NCI-H1092 (cell line): ENCODE measurements at places on chromosomes 4 and X.
A peak's percentile ranks its signal among the peaks of the same experiment; 100 is the strongest.

- peak; percentile 87 for DNase-seq
Observed at GRCh38 chr4:180664766-180665368, 1578.3 kb upstream of the TENM3 start.

GRCh38 chr4:80156410-80156809 lies 40.9 kb upstream of the PRDM8 start:
- no peak for DNase-seq

DNA sequence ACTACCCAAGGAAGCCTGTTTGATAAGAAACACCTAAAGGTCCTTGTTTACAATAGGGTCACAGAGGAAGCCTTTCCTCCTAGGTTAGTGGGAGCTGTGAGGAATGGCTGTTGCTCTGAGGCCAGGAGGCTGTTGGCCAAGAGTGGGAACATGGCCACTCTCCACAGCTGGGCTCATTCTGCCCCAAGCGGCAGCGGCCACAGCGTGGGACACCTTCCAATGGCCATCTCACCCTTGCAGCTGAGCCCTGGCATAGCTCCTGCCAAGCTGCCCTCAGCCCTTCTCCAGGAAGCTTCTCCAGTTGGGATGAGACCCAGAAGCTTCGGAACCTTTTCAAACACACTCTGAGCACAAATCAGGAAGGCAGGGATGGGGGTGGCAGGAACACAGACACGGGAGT lies 111.8 kb upstream of the MAP3K15 start:
- DNase-seq: no peak

- DNase-seq: no peak
Observed at GRCh38 chr4:89420507-89420906, 112.9 kb upstream of the GPRIN3 start.

DNA sequence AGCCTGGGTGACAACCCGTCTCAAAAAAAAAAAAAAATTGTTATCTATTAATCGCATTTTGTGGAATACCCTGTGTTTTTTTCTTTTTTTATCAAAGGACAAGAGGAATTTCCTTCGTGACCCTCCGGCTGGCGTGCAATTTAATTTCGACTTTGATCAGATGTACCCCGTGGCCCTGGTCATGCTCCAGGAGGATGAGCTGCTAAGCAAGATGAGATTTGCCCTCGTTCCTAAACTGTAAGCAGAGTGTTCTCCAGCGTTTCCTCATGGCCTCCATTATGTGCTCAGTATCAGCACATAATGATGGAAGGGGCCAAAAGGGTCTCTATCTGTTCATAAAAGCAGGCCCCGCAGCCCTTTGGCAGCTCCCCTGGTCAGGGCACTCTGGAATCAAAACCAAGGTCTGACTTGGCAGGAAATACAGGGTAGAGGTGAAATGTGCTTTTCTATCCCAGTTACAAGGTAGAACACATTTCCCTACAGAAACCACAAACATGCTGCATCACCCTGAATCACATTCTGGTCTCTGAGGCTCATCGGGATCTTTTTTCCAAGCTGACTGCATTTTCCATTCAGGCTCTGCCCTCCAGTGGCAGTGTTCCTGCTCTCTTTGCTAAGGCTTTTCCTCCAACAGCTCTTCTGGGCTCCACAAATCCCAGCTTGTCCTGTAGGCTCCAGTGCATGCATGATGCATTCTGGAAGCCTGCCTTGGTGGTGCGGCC lies 24.4 kb downstream of the SYAP1 start:
- no peak for DNase-seq

DNA sequence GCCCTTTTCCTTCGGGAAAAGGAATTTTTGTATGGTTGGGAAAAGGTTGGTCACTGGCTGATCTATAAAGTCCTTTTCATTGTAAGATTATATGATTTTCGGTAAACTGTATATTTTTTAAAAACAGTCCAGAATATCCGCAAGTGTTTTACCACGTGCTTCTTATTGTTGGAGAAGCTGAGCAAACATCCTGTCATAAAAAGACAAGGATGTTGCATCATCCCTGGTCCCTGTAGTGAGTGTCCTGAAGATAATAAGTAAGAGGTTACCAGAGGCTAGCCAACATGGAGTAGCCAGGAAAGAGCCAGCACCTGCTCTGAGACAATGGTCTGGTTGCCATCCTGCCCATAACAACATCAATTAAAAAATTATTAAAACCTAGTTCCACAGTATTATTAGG lies 5.1 kb downstream of the CXCL9 start:
- DNase-seq: no peak

DNA sequence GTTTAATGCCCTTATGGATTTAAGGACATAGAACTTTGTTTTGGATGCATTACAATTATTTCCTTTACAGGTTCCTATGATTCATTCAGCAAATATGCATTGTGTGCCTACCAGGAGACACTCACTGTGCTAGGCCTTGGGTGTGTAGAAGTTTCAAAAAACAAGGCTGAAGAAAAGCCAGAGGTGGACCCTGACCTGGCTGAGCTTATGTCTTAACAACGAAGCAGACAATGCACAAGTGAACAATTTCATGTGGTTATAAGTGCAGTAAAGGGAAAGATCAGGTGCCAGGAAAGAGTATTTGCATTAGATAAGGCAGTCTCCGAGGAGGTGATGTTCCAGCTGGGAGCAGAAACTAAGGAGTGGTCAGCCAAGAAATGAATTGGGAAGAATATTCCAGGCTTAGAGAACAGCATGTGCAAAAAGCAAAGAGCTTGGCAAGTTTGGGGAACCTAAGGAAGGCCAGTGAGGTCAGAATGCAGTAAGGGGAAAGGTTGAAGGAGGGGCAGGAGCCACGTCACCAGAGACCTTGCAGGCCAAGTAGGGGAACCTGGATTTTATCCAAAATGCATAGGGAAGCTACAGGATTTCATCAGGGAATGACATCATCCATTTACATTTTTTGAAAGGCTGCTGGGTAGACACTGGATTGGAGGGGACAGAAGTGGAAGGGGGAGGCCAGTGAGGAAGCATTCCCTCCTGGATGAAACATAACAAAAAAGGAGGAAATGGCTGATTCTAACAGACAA lies 193.6 kb downstream of the SOWAHB start:
- no peak for DNase-seq

DNA sequence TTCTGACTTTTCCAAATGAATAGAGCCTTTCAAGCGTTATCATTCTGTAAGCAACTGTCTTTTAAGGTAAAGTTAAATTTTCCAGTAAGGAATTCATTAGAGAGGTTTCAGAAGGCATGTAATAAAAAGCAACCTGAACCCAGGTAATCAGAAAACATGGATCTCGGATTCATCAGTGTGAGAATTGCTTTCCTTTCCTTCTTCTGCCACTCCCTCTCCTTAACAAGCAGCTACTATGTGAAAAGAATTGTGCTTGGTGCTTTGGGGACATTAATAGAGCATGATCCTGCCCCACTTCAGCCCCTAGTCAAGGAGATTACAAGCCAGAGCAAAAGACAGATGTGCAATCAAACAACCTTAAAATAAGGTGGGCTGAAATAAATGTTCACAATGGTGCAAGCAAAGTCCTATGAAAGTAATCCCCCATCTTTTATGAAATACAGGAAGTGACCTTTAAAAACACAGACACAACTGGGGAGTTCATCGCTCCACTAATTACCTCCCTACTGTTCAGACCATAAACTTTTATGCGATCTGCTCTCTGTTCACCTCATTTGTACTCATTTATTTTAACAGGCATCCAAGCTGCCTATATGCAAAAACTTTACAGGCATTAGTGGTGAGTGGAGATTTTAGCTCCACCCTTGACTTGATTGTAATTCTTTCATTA lies 122.9 kb upstream of the RASGEF1B start:
- no peak for DNase-seq

GRCh38 chrX:150352114-150352513 lies 11.0 kb upstream of the MAMLD1 start:
- DNase-seq: no peak

DNA sequence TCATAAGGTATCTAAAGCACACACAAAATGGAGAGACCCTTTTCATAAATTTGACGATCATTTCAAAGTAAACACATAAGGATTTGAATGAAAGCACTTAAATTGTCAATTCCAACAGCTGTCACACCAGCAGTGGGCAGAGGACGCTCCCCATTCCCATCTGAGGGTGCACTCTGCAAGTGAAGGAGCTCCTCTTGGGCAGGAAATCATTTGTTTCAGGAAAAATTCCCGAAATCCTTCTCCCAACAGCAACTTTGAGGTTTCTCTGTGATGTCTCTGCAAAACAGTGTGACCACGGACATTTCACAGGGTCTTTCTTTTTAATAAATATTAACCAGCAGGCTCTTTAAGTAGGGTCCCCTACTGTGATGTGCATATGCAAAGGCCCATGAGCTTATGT lies 111.0 kb downstream of the EPHA5 start:
- peak; percentile 23 for DNase-seq

GRCh38 chr4:83568062-83568461 lies 32.2 kb downstream of the GPAT3 start:
- no peak for DNase-seq

DNA sequence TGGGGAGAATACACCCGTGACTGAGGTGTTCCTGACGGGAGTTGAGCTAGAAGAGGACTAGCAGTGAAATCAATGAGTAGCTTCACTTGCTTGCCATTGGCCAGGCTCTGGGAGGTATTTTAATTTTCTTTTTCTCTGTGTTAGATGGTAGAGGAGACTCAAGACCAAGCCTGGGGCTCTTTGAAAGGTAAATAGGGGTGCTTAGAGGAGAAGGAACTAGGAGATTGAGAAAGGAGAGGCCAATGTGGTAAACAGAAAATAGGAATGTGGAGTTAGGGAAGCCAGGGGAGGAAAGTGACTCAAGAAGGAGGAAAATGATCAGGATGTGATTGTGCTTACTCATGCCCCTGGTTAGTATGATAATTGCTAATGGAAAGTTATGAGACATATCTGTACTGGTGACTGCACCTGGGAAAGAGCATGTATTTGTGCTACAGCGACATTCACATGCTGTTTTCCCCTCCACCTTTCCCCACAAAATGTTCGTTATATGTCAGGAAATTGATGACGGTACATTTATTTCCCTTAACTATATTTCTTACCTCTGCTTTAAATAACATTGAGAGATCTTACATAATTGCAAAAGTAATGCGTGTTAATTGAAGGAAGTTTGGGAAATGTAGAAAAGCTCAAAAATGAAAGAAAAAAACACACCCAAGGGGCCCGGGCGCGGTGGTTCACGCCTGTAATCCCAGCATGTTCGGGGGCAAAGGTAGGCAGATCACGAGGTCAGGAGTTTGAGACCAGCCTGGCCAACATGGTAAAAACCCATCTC lies 16.9 kb upstream of the LRBA start:
- no peak for DNase-seq
